HFF-Myc (cell line): ENCODE measurements at places on chromosomes 1 and 21.

- no peak for DNase-seq
Measured at GRCh38 chr1:159291424-159291823, 10.7 kb upstream of the FCER1A start.

GRCh38 chr1:150543500-150544143 is 5.6 kb upstream of the ADAMTSL4 start:
- DNase-seq, result no peak

DNA sequence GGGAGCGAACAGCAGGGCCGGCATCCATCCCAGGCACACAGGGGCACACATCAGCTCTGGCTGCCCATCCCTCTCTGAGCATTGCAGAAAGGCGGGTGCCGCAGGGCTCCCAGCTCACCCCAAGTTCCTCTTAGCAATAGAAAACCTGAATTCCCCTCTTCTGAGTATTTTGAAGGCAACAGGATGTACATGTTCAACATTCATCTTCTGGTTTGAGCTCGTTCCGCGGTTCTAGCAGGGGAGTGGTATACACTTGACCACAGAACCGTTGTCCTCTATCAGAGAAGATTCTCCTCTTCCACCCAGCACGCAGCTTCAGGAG is 23.6 kb downstream of the ACTA1 start:
- no peak for DNase-seq

- no peak for DNase-seq
Measured at GRCh38 chr1:64343823-64344190, 126.1 kb upstream of the CACHD1 start.

- peak; percentile 24 for DNase-seq
Measured at GRCh38 chr1:184212649-184213314, 161.3 kb downstream of the TSEN15 start.

GRCh38 chr1:43774359-43774758 is 67.0 kb downstream of the ST3GAL3 start:
- no peak for DNase-seq

- no peak for DNase-seq
Measured at GRCh38 chr1:205170532-205171269, 40.8 kb downstream of the DSTYK start.

- DNase-seq, result no peak
Measured at GRCh38 chr1:93692983-93693591, 11.4 kb upstream of the BCAR3 start.

- no peak for DNase-seq
Measured at GRCh38 chr1:3598051-3598491, 13.2 kb downstream of the MEGF6 start.

GRCh38 chr21:39662411-39662953 is 49.7 kb downstream of the B3GALT5 start:
- DNase-seq, result no peak

DNA sequence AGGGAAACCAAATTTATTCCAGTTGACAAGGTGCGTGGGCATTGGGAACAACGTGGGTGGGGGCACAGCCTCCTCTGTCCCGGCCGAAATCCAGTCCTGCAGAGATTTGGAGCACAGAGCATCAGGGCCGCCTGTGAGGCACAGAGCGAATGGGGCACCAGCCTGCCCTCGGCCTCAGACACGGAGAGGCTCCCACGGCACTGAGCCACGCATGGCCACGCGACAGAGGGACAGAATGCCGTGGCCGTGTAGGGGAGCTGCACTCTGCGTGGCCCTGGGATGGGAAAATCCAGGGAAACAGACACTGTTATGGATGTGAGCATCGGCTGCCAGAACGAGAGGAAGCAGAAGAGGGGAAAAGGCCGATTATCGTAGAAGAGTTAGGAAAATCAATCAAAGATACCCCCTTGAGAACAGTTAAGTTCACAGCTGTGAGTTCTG is 13.5 kb upstream of the C1orf159 start:
- DNase-seq, result no peak

DNA sequence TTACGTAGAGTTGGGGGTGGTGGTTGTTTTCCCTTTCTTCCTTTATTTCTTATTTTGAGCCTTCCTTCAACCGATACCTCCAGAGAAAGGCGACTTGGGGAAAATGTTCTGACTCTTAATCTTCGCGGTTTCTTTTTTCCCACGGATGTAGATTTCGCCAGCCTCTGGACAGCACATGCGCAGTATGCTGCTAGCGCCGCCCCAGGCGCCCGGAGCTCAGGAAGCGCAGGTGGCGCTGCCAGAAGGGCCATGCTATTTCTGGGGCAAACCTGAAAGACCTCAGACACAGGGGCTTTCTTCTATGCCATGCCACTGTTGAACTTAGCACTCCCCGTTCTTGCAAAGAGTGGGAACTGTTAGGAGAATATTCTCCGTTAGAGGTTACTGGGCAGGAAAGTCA is 392.1 kb downstream of the KIF26B start:
- no peak for DNase-seq

DNA sequence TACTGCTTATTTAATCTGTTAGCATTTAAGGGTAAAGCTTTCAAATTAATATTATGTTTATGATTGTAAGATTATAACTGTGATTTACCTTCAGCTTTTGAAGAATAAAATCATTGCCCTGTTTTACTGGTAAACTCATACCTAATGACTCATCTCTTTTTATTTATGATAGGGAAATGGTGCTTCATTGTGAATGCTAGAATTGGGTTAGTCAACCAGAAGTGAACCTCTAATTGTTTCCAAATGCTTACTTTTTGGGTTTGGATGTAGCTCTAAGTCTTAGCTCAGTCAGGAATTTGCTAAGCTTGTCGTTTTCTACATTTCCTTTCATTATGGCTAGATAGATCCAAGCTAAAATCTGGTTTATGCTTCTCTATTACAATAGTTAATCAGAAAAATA is 59.4 kb downstream of the SLC30A7 start:
- peak; percentile 87 for DNase-seq

GRCh38 chr1:93616996-93617669 is 64.5 kb downstream of the BCAR3 start:
- DNase-seq, result no peak

DNA sequence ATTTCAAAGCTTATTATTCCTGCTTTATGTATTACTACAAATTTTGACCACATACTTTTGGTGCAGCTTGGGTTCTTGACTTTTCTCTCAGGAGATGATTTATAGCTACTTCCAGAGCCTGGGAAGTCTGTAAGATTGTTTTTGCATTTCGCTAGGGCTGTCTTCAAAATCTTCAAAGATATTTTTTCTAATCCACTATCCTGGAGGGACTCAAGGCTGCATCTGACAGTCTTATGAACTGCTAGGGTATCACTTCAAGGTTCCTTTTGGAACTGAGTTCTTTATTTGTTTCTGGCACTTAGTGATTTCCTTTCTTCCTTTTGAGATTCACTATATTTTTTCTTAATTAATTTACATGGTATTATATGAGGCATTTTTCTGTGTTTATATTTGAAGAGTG is 90.0 kb upstream of the LYPLAL1 start:
- no peak for DNase-seq

DNA sequence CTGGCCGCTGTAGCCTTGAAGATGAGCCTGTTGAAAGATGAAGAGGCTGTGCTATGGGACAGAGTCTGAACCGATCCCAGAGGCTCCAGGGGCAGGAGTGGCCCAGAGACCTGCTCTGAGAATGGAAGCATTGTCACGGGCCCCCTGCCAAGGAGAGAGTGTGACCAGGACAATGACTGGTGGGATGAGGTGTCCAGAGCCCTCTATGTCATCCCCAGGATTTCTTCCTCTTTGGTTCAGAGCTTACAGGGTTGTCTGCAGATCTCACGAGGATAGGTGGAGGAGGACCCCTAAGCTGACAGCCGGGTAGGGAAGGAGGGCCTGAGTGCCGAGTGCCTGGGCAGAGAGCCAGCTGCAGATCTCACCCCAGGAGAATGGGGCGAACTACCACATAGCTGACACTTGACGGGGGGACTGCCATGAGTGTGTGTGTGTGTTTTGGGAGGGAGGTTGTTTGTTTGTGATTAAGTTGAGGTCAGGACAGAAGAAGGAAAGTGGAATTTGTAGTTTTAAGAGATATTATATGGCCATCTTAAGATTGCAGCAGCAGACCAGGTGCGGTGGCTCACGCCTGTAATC is 25.4 kb downstream of the PIK3CD start:
- DNase-seq, result no peak

DNA sequence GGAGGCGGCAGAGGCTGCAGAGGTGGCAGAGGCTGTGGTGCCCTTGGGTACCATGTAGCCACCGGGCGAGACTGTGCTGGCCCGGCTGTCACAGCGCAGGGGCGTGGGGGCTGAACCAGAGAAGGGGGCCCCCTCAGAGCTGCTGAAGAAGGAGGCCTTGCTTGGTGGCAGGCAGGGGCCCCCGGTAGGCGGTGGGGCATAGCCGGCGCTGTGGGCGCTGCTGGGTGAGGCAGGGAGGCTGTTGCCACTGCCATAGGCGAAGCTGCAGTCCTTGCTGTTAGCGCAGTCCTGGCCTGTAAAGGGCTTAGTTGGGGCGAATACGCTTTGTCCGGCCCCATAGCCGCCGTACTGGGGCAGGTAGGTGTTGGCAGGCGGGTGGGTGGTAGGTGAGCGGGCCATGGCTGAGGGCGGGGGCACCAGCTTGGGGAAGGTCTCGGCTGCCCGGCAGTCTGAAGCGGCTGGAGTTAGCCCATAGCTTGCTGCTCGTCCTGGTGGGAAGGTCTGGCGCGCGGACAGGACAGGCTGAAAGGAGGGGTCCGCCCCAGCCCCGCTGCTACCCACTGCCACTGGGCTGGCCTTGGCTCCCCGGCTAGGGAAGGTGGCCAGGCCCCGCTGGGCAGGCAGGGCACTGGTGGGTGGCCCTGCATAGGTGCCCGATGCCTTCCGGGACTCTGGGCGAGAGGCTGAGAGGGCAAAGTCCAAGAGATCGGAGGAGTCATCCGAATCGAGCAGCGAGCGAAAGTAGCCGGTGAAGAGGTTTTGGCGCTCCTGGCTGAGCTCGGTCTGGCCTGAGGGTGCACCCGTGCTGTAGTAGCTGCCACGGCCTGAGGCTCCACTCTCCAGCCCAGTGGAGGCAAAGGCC is 54.9 kb downstream of the AHDC1 start:
- DNase-seq, result no peak

- DNase-seq, result no peak
Measured at GRCh38 chr1:1911350-1912041, 3.6 kb upstream of the CALML6 start.

DNA sequence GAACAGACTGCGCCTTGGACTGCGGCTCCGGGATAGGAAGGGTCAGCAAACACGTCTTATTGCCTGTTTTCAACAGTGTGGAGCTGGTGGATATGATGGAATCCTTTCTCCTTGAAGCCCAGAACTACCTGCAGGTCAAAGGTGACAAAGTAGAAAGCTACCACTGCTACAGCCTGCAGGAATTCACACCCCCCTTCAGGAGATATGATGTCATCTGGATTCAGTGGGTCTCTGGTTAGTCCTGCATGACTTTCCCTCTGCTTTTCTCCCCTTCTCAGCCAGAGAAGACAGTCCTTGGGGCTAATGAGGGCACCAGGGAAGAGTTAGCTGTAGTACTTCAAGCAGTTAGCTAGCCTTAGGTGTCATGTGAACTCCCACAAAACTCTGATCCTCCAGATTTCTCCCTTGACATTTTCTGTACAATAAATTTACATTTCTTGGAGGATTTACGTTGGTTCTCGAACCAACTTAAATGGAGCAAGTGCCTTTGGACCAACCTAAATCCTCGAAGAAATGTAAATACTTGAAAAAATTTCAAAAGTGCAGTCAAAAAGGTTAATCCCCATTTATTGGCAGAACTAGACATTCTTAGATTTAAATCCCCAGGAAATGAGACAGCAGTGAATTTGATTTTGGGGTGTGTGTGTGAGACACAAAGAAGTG is 20.9 kb downstream of the NTMT2 start:
- DNase-seq, result no peak

DNA sequence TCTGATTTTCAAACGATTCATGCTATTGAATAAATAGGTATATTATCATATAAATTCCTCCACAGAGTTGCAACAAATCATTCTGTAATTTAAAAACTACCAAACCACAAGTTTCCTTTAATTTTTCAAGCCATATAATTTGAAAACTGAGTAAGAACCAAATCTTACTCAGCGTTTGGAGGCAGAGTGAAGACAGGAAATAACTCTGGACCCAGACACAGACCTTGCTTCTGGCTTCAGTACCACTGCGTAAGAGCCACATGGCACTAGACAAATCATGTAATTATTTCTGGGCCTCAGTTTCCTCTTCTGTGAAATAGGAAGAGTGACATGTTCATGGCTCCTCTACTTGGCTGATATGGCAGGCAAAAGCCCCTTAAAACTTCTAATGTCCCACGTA is 82.4 kb downstream of the SMYD2 start:
- no peak for DNase-seq

GRCh38 chr1:30966690-30967369 is 58.3 kb upstream of the SDC3 start:
- DNase-seq, result peak; percentile 60

DNA sequence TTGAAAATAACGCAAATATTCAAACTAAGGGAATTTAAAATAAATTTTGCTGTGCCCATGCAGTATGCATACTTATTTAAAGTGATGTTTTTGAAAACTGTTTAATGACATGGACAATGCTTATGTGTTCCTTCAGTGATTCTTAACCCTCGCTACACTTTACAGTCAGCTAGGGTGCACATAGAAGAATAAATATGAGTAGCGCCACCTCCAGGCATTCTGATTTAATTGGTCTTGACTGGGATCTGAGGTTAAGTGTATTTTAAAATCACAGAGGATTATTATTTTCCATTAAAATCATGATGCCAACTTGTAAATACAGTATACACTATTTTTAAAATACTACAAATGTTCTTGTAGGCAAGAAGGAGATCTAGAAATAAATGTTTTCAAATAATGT is 373.5 kb upstream of the ADGRL4 start:
- DNase-seq, result no peak

DNA sequence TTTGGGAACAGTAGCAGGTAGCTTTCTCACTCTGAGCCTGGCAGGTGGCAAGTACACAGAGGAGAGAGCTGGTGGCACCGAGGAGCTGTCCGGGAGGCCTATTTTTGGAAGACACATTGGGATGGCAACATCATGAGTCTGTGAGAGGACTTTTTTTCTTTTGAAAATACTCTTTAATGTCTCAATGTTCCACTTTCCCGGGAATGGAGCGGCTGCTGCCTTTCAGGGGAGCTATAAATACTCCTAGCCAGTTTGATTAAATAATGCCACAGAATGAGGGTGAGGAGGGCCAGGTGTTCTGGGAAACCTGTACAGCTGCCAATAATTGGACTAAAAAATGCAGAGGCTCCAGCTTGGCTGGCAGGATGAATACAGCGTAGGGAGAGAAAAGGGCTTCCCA is 93.3 kb upstream of the COG2 start:
- no peak for DNase-seq

- DNase-seq, result no peak
Measured at GRCh38 chr1:29310616-29311180, 74.4 kb downstream of the PTPRU start.

- DNase-seq, result no peak
Measured at GRCh38 chr21:37208056-37208721, 58.9 kb downstream of the VPS26C start.

DNA sequence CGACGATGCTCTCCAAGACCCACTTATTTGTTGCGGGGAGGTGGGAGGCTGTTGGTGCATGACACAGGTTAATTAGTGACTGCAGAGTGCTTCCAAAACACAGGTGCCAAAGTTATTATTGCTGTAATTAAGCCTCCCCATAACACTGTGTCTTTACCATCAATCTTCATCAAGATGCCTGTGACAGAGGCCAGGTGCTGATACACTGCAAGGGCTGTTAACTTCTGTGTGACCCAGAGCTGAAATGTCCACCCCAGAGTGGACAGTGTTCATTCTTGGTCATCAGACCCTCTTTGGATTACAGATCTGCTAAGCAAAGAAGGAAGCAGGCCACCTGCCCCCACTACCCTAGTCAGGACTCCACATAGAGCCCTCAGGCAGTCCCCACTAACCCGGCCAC is 55.5 kb downstream of the CAPN8 start:
- DNase-seq, result no peak
